ENCODE measurements at places on chromosomes 1 and 21.
A peak's percentile ranks its signal among the peaks of the same experiment; 100 is the strongest.

- no peak for DNase-seq
Measured at GRCh38 chr1:178954325-178954690, 71.4 kb upstream of the FAM20B start.

GRCh38 chr1:4019606-4020331 is 119.7 kb upstream of the C1orf174 start:
- no peak for DNase-seq

DNA sequence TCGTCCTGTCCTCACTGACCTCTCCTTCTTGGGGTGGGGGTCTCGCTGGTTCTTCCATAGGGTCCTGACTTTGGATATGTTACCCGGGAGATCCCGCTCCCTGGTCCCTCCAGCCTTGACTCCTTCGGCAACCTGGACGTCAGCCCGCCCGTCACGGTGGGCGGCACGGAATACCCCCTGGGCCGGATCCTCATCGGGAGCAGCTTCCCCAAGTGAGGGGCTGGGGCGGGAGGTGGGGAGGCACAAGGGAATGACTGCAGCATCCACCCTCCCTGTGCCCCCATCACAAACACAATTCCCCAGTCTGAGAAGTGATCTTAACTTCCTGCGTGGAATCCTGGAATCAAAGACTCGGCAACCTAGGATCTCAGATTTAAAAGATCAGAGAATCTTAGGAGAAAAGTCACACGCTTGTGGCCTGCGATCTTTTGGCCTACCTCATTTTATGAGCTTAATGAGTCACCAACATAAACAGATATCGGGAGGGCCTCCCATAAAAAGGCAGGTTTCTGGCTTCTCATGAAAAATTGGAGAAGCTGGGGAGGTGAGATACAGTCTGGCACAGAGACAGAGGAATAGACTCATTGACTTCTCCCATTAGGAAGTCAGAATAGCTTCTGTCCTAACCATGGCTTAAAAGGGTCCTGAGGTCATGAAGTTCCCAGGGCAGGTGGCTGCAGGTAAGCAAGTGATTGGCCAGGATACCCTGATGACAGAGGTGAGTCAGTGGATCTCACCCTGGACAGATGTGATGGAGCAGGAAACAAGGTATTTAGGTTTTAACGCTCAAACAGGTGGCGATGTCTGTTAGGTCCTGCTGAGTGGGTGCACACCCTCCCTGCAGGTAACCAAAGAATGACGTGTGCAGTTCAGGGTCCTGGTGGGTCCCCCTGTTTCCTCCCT is 15.9 kb upstream of the PADI3 start:
- no peak for DNase-seq

DNA sequence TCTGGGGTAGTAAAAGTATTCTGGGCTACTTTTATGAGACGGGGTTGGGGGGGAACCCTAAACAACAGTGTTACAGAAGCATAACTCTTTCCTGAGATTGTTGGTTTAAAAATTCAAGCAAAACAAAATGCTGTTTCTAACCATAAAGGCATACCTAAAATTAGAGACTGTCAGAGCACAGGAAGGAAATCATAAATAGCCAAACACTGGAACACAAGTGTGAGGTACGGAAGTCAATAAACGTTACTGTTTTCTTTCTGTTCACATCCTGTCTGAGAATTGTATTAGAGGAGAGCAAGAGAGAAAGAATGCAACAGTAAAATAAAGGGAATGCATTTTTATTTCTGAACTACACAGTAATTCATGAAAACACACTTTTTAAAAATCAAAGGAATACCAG is 42.8 kb upstream of the IL12RB2 start:
- DNase-seq: no peak

- DNase-seq: no peak
Measured at GRCh38 chr1:214050513-214051401, 63.0 kb downstream of the PROX1 start.

- DNase-seq: no peak
Measured at GRCh38 chr1:76366726-76367125, 292.2 kb downstream of the ST6GALNAC3 start.

DNA sequence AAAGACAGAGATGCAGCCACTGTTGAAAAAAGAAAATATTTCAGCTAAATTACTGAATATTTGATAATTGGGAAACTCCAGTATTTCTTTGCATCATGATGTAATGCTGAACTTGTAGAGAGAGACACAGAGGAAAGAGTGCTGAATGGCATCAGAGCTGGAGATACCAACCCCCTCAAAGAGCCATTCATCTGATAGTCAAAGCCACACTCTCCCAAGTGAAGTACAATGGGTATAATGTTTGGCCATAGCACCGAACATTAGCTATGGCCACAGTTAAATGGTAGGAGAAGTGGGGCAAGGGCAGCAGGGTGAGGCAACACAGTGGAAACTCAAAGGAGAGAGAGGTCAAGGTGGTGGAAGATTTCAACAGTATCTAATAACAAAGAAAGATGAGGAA is 107.5 kb upstream of the TNFSF4 start:
- DNase-seq: no peak

- DNase-seq: peak; percentile 35
Measured at GRCh38 chr1:109802136-109802900, 38.6 kb upstream of the EPS8L3 start.

GRCh38 chr1:4825800-4826450 is 171.5 kb downstream of the AJAP1 start:
- no peak for DNase-seq

DNA sequence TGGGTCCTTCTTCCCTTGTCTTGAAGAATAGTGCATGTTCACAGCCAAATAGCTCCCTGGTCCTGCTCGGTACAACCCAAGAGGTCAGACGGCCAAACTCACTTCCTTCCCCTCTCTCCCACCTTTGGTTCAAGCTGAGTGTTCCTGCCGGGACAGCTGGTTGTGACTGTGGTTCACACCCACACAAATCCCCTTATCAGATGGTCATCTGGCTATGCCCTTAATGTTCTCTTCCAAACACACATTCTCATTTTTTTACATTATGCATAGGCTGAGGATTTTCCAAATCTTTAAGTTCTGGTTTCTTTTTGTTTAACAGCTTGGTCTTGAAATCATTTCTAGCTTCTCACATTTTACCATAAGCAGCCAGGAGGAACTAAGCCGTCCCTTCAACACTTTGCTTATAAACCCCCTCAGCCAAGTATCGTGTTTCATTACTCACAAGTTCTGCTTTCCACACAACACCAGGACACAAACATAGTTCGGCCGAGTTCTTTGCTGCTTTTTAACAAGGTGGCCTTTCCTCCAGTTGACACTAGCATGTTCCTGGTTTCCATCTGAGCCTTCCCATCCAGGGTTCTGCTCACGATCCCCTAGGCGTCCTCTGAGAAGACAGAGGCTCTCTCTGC is 19.7 kb upstream of the TSPEAR start:
- no peak for DNase-seq

- DNase-seq: no peak
Measured at GRCh38 chr1:32892368-32893197, 6.3 kb downstream of the HPCA start.

GRCh38 chr21:32499249-32500055 is 85.9 kb downstream of the TCP10L start:
- no peak for DNase-seq

DNA sequence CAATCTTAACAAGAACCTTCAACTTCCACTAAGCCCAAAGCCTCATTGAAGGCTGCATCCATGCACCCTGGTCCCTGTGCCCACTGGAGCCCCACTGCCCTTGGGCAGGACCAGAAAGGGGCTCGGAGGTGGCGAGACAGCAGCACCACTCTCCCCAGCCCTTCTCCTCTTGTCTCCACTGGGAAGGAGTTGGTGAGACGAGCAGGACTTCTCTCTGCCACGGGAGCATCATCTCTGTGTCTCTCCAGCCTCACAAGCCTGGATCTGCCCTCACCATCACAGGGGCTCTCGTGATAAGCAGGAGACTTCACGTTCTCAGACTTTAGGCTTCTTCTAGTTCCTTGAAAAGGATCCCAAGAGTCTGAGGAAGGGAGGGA is 7.2 kb upstream of the ETV3L start:
- DNase-seq: no peak

DNA sequence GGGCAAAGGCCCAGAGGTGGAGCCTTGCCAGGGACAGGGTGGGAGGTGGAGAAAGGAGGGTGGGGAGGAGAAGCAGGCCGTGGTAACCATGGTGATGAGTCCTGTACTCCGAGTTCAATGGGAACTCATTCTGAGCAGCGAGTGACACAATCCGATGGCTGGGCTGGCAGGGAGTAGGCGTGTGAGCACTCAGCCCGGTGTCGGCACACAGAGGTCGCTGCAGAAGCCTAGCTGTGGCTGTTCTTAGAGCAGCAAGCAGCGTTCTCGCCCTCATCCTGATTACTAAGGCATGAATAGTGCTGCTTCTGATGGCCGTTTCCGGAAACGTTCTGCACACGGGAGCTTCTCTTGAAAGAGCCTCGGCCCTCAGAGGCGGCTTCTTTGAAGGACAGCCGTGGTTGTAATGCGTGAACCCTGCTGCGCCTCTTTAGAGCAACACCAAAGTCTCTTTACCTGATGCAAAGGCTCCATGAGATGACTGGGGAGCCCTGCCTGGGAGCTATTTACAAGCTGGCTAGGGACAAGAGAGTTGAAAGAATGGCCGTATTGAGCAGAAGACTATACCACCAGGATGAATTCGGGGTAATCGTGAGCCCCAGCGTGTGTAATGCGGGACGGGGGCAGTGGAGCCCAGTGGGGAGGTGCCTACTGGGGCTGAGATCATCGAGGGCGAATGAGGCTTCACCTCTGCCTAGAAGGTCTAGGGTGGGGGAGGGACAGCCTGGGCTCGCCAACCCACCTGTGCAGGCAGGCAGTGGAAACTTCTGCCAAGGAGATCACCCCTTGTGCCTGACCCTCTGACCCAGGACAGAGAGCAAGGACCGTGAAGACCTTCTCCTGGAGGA is 72.8 kb upstream of the PAX7 start:
- DNase-seq: no peak

DNA sequence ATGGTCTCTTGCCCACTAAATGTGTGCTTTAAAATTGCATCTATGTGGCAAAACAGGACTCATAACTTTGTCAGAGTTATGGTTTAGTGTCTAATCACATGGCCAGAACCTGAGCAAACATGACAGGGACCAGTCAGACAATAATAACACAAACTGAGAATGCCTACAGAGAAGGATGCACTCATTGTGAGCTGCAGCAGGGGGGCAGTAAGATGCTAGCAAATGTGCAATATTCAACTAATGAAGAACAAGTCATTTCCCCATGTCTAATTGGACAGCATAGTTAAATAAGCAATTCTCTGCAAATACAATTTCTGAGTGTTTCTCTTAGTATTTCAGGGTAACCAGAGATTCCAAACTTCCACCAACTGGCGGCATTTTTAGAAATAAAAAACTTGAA is 30.8 kb downstream of the SPAG17 start:
- DNase-seq: no peak

GRCh38 chr1:44631333-44631646 is 43.0 kb downstream of the TMEM53 start:
- DNase-seq: no peak

Data from activated T-cell treated with anti-CD3 and anti-CD28 coated beads, Interleukin-2, amount 50 U/mL, for 4 hours (primary cell).